Keratinocyte (primary cell): ENCODE measurements at places on chromosomes 13 and 19. TPM values are rescaled to one million over a fixed set of nuclear protein-coding genes. Genes with fewer than 3 reads are reported as not detected.

The DAND5 gene
- 0.09 TPM in 1 of 3 replicates, not detected in the others for polyA plus RNA-seq

The SLC17A7 gene
- polyA plus RNA-seq, result 0.04 to 0.12 TPM (median 0.04 TPM) in 3 replicates

The FFAR1 gene
- polyA plus RNA-seq, result not detected in 3 replicates

The LILRB5 gene
- not detected in 3 replicates for polyA plus RNA-seq

The CYP4F3 gene
- 0.32 to 1.1 TPM (median 0.76 TPM) in 3 replicates for polyA plus RNA-seq

The AMER2 gene
- not detected in 3 replicates for polyA plus RNA-seq

The ANGPTL4 gene
- polyA plus RNA-seq, result 102 to 143 TPM (median 112 TPM) in 3 replicates

The SPACA4 gene
- polyA plus RNA-seq, result 0.08 TPM in 1 of 3 replicates, not detected in the others

The C19orf53 gene
- 118 to 211 TPM (median 143 TPM) in 3 replicates for polyA plus RNA-seq

The REEP6 gene
- 1.2 to 1.3 TPM (median 1.2 TPM) in 3 replicates for polyA plus RNA-seq

The OR7D2 gene
- polyA plus RNA-seq, result 0.03 TPM in 1 of 3 replicates, not detected in the others

The GIPC3 gene
- polyA plus RNA-seq, result not detected in 3 replicates
